ENCODE measurements at places on chromosomes 5 and 9.

GRCh38 chr5:1814183-1815020 lies 13.2 kb downstream of the NDUFS6 start:
- no peak for DNase-seq

- no peak for DNase-seq
Observed at GRCh38 chr5:111741278-111741677, 15.7 kb downstream of the NREP start.

GRCh38 chr5:115231598-115231997 lies 31.1 kb downstream of the PGGT1B start:
- no peak for DNase-seq

DNA sequence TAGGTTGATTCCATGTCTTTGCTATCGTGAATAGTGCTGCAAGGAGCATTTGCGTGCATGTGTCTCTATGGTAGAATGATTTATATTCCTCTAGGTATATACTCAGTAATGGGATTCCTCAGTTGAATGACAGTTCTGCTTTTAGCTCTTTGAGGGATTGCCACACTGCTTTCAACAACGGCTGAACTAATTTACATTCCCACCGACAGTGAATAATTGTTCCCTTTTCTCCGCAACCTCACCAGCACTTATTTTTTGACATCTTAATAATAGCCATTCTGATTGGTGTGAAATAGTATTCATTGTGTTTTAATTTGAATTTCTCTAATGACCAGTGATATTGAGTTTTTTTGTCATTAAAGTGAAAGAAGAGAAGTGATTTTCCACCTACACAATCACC lies 18.5 kb downstream of the IFNA5 start:
- no peak for DNase-seq

- no peak for DNase-seq
Observed at GRCh38 chr5:180602481-180603075, 11.3 kb upstream of the SCGB3A1 start.

- no peak for DNase-seq
Observed at GRCh38 chr9:87070336-87070735, 123.0 kb upstream of the GAS1 start.

DNA sequence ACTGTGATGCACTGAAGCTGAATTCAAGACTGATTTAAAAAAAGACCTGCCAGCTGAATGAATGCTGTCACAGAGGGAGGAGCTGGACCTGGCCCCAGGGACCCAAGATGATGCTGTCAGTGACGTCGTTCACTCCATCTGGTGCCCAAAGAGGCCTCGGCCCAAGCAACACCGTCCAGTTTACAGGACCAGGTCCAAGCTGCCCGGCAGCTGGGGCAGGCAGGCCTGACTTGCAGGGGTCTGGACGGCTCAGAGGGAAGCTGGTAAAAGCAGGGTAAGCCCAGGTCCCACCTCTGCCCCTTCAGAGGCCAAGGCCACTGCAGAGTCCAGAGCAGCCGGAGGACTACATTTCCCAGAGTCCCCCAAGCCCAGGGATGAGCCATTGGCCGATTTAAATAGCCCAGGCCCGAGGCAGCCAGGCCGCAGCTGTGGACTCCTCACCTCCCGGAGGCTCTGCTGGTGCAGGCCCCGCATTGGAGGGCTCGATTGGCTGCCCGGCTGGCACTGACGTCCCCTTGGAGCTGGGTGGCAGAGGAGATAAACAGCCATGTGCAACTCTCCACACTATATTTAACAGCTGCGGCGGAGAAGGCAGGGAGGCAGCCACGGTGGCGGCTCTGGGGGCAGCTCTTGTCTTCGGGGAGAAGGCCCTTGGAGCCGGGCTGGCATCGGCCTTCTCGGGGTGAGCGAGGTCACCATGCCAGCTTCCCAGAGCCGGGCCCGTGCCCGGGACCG lies at the start of gene PLPP7:
Gene PLPP7 (plus strand): TSS at position 423 of the 735 bp plus-strand sequence. CDS start 275 bp downstream, at position 698.
- peak; percentile 59 for DNase-seq

GRCh38 chr9:125404733-125405132 lies 143.1 kb downstream of the GAPVD1 start:
- no peak for DNase-seq

GRCh38 chr5:170791325-170791954 lies 7.9 kb downstream of the GABRP start:
- peak; percentile 80 for DNase-seq

DNA sequence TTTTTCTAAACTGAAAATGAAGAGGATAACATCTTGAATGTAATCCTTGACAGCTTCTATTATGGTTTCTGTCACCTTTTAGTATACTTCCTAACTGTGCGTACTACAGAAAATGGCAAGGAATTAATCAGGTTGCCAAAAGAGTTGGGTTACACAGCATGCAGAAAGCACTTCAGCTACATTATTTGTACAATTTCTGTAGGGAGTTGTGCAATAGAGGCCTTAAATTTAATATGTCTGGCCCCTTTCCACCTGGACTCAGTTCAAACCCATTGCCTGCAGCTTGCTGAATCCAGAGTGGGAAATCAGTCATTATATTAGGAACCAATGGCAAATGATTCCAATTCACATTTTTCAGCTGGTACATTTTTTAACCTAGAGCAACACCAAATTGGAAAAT lies 549.7 kb downstream of the CSNK1G3 start:
- DNase-seq, result no peak

GRCh38 chr5:125700380-125700861 lies 722.8 kb upstream of the GRAMD2B start:
- peak; percentile 48 for DNase-seq

- DNase-seq, result no peak
Observed at GRCh38 chr5:84181093-84181492, 203.6 kb downstream of the EDIL3 start.

DNA sequence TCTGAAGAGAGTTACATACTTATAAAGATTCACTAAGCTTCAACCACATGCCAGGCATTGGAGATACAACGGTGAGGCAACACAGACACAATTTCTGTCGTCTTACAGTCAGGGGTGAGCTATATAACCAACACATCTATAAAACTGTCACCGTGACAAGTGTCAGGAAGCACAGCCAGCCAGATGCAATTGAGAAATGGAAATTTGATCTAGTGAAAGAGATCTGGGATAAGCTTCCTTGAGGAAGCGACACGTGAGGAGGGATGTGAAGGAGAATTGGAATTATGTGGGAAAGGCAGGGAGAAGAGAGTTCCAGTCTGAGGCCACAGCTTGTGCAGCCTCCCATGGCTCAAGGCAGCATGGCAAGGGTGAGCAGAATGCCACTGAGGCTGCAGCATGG lies 50.9 kb upstream of the ZNF354B start:
- DNase-seq, result no peak

GRCh38 chr5:73997960-73998359 lies 372.0 kb downstream of the ARHGEF28 start:
- no peak for DNase-seq

DNA sequence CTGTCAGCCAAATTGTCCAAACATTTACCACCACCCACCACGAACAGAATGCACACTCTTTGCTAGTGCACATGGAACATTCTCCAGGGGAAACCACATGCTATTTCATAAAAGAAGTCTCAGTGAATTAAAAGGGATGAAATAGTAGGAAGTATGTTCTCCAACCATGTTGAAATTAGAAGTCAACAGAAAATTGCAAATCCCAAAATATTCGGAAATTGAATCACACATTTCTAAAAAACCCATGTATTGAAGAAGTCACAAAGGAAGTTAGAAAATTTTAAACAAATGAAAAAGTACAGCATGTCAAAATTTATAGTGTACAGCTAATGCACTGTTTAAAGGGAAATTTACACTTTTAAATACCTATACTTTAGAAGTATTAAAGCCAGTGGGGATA lies 50.8 kb downstream of the TGFBR1 start:
- no peak for DNase-seq

DNA sequence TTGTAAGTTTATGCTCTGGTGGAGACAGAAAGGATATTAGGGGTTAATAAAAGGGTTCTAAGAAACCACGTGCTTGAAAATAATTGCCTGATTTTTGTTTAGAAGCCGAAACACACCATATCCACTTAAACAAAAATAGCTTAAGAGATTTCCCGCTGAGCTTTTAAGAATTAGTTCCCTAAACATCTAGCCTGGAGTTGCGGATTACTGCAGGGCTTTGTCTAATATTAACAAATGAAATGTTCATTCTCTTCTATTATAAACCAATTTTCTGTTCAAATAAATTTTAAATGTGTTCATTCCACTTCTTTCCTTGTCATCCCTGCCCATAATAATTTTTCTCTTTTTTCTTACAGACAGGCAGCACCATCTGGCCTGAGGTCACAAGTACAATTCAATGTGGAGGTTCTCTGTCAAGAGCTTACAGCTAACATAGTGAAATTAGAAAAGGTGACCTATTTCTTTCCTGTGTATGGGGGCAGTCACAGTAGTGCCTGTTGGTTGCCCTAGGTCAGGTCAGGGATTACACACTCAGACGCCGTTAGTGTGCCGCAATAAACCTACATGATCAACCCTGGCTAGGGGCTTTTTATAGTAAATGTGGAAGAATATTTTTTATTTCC lies 65.3 kb downstream of the GRAMD2B start:
- DNase-seq, result no peak

GRCh38 chr5:133514456-133514855 lies 97.9 kb downstream of the FSTL4 start:
- no peak for DNase-seq

GRCh38 chr5:83406906-83407305 lies 64.6 kb upstream of the VCAN start:
- DNase-seq, result no peak

- no peak for DNase-seq
Observed at GRCh38 chr5:179126506-179126991, 66.4 kb downstream of the ZNF354C start.

DNA sequence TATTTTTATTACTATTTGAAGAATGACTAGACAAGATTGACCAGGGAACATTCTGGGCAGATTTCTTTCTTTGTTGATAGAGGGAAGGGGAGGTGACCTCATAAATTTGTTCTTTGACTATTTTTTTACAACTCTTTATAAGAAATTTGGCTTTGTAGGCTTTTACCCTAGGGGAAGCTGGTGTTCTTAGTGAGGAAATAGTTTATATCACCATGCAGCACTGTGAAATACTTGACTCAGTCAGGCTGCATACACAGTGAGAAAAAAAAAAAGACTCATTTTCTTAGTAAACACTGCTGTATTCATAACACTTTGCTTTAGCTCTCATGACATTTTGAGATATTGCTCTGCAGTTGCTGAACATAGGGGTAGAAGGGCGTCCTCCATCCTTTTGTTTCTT lies 336.6 kb upstream of the PIK3R1 start:
- no peak for DNase-seq

DNA sequence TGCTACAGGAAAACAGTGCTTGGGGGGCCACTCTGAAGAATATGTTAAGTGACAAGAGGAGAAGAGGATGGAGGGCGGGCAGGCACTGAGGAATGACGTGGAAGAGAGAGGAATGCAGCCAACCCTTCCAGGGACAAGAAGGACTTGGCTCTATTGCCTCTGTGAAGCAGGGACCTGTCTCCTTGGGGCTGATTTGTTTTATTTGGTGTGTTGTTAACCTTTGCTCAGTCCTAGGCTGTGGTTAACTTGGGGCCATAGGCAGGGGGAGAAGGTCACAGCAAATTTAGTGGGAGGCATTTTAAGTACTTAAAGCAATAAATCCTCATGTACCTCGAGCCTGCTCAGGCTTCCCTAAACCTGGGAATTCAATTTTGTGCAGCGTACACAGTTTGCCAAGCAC lies 39.9 kb downstream of the KIF4B start:
- DNase-seq, result no peak

DNA sequence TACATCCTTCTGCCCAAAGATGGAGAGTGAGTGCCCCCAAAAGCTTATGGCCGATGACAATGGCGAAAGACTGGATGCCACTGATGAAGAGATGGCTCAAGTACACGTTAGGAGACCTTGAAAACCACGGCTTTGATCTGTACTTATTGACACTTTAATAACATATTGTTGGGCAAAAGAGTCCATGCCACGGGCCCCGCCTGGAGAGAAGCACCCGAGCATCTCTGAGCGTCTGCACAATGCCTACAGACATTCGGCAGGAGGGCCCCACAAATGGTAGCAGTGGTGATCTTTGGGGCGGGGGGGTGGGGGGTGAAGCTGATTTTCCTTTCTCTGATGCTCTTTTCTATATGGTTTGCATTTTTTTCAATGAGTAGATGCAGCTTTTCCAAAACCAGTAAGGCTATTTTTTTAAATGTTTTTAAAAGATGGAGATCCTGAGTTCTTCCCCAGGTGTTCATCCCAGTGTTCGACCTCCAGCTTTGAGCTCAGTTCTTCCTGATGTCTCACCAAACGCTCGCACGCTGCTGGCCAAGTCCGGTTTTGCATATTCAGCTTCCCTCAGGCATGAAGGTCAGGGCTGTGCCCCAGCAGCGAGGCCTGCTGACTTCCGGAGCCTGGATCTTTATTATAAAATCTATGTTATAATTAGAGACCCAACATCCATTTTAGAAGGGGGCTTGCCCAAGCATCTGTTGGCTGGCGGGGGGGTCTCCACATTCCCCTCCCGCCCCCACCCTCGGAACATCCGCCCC lies 34.3 kb upstream of the BARHL1 start:
- no peak for DNase-seq

DNA sequence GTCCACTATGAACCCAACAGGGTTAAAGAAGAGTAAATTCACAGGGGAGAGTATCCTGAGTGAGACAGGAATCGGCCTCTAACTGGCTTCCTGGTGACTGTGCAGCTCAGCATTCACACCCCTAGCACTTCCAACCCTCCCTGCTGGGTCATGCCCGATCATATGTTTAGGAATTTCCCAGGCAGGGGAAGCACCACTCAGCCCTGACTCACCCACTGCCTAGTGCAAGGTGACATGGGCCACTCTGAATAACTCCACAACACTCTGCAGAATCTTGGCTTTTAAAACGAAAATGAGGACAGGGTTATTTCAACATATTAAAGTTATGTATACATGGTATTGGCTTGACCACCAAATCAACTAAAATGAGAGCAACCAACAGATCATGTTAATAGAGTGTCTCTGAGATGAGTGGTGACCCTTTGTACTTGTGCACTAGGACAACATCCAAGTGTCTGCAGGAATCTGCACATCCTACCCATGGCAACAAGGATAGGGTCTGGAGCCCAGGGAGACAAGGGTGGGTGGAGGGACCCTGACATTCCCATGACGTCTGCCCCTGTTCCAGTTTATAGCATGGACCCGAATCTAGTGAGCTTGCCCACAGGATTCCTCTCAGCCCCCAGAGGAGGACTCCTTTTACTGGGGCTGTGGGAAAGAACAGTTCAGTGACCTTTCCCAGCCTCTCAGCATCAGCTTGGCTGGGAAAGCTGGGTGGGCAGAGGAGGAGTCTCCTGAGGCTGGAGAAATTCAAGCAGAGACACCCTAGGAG lies 485.8 kb downstream of the SEMA5A start:
- no peak for DNase-seq

GRCh38 chr5:66655395-66656324 lies 59.5 kb downstream of the MAST4 start:
- no peak for DNase-seq

DNA sequence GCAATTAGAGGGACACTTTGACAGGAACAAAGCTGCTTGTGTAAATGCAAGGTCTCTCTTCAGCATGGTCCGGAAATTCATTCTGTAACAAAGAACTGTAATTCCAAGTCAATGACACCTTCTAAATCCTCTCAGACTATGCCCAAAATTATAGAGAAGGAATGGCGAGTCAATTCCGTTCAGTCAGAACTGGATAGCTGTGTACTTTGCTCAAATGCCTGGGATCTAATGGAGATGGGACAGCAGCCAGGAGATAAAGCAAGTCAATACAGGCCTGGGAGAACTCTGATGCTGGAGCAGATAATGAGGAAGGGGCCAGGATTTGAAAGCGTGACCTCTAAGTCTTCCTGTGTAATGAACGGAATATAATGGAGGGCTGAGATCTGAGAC lies 96.4 kb upstream of the SPRY4 start:
- peak; percentile 51 for DNase-seq

All from mucosa of gallbladder (tissue), 1 donor.